ENCODE measurements at places on chromosomes 6 and 20.

DNA sequence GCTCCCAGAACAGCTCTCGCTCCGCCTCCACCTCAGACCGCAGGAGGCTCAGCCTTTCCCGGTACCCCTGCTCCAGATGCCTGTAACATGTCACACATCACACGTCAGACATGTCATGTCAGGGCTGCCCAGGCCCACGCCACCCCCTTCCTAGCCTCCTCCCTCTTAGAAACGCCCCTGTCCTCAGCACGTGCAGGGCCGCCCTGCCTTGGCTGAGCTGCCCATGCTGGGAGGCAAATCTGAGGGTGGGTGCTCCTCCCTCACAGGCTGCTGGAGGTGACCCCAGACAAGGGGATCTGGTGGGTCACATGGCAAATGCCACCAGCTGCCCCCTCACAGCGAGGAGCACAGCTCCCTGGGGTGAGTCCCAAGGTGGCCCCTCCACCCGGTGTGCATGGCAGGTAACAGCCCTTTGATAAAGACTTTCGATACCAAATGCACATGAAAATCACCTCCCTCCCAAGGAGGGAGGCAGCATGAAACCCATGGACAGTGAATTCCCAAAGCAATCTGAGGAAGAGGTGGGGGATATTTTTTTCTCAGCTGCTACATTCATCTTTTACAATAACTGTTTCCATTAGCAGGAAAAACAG is 84.1 kb downstream of the GINS1 start:
- DNase-seq, result no peak

- DNase-seq, result no peak
These were observed 28.3 kb upstream of the NHSL1 start for GRCh38 chr6:138527411-138528088.

- DNase-seq, result no peak
These were observed 570 bp upstream of the PLCB4 start for GRCh38 chr20:9068233-9068801.

DNA sequence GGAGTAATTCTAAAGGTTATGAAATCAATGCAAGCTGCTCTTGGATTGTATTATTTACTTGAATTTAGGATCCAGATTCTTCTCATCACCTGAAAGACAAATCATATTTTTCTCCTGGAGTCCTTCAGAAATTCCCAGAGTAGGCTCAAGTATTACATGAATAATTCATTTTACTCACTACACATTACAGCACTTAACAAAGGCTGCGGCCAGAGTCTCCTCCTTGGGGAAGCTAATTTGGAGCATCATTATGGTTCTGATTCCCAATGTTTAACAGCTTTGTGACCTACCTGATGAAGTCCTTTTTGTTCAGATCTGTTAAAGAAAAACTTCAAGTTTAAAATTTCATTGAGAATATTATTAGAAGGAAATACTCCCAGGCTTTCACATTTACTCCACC is 28.7 kb downstream of the GRIK2 start:
- no peak for DNase-seq

DNA sequence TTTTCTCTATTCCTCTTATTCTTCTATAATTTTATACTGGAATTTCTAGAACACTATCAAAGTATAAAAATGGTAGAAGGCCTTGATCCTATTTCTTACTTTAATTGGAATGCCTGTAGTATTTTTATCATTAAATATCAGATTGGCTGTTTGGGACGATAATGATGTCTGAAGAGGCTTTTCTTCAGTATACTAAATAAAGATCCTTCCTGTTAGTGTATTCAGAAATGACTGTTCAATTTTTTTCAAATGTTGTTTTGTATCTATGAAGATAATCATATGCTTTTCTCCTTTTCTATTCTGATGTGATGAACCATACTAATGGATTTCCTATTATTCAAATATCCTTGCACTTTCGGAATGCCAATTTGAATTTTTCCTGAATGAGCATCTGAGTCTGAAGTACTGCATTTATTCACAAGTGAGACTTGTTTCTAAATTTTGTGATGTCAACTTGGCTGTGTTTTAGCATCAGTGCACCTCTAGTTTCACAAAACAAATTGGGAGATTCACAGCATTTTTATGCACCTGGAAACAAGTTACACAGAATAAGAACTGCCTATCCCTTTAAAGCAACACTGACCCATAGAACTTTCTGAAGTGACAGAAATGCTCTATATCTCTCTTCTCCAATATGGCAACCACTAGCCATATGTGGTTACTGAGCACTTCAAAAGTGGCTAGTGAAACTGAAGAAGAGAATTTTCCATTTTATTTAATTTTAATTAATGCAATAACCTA is 71.6 kb upstream of the PRND start:
- DNase-seq, result no peak

DNA sequence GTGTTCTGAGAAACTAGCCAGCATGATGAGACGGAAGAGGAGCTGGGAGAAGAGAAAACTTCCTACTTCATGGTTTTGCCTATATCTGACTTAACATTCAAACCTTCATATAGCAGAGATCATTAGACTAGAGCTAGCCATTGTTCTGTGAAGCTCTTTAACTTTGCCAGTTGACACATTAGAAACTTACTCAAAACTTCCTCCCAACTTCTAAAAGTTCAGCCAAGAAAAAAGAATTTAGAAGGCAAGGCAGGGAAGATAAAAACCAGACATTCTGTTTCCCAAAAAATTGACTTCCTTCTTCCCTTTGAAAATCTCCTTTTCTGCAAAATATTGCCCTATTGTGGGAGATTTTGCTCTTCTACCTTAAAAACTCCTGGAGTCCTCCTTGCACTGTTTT is 134.8 kb upstream of the UST start:
- no peak for DNase-seq

- no peak for DNase-seq
These were observed 21.6 kb downstream of the SOBP start for GRCh38 chr6:107511511-107511993.

Measured in NAMALWA (cell line).